ENCODE measurements at places on chromosomes 5 and 9.

- peak; percentile 75 for DNase-seq
Measured at GRCh38 chr5:128304088-128304487, 220.5 kb downstream of the SLC12A2 start.

GRCh38 chr9:69757996-69758675, 1.7 kb downstream of the PTAR1 start:
- DNase-seq, result peak; percentile 67

GRCh38 chr9:81724242-81724889, 35.0 kb upstream of the TLE1 start:
- DNase-seq, result no peak

DNA sequence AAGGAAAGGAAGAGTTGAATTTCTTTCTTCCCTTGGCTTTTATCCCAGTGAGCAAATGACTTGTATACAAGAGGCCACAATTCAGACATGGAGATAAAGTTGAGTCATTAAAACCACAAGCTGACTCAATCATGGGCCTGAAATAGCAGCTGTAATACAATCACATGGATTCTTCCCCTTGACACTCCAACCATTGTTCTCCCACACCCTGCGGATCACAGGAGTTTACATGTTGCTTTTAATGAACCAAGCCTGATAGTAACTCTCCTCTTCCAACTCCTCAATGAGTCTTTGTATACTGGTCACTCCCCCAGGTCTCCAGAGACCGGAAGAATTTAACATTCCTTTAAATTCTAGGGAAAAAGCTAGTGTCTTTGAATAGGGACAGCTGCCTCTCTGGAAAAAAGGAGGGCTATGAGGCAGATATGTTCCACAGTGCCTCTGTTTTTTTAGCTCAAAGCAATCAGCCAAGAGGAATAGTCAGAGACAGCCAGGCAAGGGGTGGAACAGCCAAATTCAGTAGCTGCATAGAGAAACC, 32.4 kb downstream of the PCDHGC5 start:
- peak; percentile 99 for DNase-seq

DNA sequence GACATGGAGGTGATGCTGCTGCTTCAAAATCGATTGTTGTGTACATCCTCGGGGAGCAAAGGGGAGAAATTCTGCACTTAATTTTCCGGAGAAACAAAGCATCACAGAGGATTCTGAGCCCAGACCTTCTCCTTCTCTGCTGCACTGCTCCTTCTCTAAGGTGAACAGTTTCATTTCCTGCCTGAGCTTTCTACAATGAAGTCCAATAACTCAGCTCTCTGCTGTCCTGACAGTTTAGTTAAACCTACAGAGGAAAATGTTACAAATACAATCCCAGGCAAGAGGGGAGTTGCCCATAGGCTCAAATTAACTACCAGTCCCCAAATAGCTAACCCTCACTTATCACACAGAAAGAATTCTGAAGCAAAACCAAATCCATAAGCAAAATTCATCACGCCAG, 206.3 kb downstream of the EFNA5 start:
- no peak for DNase-seq

DNA sequence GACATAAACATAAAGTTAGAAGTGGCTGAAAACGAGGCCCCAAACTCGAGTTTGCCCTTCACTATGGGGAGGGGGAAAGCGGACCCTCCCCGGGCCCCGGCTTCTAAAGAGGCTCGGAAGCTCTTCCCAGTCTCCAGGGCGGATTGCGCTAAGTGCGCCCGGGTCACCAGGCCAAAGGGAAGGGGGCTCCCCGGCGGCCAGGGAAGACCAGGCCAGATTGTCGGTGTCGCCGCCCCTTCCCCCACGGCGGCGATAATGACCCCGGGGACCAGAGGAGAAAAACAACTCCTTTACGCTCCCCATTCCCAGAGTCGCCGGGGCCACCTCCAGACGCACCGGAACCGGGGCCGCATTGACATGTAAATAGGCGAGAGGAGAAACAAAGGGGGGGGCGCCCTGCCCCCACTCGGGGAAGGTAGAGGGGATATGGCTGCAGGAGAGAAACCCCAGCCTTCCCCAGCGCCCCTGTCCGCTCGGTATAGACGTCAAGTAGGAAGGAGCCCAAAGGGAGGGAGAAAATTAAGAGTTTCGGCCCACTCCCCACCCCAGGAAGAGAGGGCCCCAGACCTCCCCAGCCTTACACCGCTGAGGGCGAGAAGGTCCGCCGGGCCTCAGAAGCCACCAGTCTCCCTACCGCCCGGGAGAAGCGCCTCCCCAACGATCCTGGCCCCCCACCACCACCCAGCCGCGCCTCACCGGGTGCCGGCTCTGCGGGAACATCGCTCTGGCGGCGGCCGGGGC, 1.7 kb downstream of the TLE1 start:
- peak; percentile 4 for DNase-seq

Data from fibroblast of skin of abdomen (primary cell).